Urinary bladder (tissue), 4 donors: ENCODE measurements at places on chromosomes 1 and 21. TPM values are rescaled to one million over a fixed set of nuclear protein-coding genes. Genes with fewer than 3 reads are reported as not detected.

The NBPF20 gene
- 4.4 TPM for total RNA-seq

The KCNJ9 gene
- total RNA-seq: 0.26 TPM

The SPRR2F gene
- not detected for total RNA-seq

The LGR6 gene
- 0.37 TPM for total RNA-seq

DNA sequence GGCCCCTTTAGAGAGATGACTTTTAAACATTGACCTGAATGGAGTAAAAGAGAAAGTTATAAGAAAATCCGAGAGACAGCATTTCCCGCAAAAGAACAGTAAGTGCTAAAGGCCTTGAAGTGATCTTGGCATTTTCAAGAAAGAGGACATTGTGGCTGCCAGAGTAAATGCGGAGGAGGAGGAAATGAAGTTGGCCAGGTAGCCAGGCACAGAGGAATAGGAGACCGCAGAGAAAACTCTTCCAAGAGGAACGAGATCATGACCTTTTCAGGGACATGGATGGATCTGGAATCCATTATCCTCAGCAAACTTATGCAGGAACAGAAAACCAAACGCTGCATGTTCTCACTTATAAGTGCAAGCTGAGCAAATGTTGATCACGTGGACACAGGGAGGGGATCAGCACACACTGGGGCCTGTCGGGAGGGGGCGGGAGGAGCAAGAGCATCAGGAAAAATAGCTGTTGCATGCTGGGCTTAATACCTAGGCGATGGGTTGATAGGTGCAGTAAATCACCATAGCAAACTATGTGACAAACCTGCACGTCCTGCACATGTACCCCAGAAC, 49.7 kb downstream of the EEIG2 start:
- no peak for DNase-seq

- no peak for DNase-seq
Measured at GRCh38 chr1:199522936-199523335, 504.6 kb upstream of the NR5A2 start.

DNA sequence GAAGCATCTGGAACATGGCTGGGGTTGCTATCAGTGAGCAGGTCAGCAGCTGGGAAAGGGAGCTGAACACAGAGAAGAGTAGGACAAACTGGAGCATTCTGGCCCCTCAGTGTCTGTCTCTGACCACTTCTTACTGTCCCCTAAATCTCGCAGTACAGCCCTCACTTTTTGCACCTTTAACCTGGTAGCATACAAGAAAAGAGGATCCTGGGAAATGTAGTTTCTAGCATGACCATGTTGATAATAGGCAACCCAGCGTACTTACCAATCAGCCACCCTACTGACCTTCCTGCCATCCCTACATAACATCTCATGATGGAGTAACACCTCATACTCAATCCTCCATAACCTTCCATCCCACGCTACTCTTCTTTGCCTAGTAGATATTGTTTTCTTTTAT, 99.1 kb upstream of the RAVER2 start:
- no peak for DNase-seq

- no peak for DNase-seq
Measured at GRCh38 chr1:8602471-8603219, 214.8 kb downstream of the RERE start.

GRCh38 chr1:43329995-43330751, 7.4 kb upstream of the MPL start:
- DNase-seq: no peak

GRCh38 chr1:45148209-45148825, 58.1 kb downstream of the ZSWIM5 start:
- no peak for DNase-seq
